ENCODE measurements at places on chromosomes 4 and X.

DNA sequence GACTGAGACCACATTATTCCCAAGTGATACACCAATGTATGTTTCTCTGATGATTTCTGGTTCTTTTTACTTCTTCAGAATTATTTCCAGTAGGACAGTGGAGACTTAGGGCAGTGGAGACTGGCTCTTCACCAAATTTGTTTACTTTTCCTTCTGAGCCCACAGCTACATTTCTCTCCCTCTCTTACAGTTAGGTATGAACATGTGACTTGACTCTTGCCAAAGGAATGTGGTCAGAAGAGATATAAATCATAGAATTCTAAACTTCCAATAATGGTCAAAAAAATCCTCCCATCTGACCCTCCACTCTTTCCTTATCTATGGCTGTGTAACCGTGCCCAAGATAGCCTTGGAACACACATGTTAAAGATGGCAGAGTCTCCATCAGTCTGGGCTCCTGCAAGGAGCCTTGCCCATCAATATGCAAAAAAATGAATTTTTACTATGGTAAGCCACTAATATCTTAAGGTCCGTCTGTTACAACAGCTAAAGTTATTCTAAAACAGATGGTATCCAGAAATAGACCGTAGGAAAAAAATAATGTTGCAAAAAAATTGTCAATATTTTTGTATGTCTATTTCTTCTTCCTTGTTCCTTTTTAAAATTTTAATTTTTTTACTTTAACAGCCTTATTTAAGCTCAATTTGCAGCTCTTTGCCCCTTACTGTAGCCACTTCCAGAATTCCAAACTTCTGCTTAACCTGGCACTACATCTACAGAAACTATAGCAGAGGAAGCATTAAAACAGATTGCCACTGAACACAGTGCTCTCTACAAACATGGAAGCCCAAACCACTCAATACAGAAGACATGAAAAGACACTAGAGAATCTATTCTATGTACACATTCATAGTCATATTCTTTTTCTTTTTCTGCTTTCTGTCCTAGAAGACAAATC lies 260.7 kb downstream of the COL25A1 start:
- DNase-seq: no peak

DNA sequence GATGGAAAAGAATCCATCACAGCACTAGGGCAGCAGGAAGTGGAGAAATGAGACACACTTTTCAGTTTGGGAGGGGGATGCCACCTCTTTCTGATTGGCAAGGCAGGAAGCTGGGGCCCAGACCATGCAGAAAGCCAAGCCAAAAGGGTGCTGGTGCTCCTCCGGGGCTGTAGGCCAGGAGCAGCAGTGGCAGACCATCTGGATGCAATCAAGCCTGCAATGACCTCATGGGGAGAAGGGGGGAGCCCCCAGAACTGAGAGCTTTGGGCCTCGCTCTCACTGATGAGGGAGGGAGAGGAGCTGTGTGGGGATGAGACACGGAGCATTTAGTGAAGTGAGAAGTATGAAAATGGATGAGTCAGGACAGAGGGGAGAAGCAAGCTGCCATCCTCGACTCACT lies 141.3 kb upstream of the NALF2 start:
- DNase-seq: no peak

DNA sequence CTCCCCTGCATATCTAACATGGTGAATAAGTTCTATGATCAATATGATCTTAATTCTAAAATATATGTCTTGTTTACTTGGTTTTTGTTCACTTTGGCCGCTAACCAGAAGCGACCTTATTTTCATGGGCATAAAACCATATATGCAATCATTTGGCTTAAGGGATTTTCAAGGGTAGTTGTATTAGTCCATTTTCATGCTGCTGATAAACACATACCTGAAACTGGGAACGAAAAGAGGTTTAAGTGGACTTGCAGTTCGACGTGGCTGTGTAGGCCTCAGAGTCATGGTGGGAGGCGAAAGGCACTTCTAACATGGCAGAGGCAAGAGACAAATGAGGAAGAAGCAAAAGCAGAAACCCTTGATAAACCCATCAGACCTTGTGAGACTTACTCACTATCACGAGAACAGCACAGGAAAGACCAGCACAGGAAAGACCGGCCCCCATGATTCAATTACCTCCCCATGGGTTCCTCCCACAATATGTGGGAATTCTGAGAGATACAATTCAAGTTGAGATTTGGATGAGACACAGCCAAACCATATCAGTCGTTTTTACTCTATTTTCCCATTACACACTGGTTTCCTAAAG lies 114.3 kb upstream of the CPEB2 start:
- no peak for DNase-seq

- no peak for DNase-seq
These were observed 303.5 kb upstream of the HS3ST1 start for GRCh38 chr4:11732155-11732554.

All from activated T-helper 1 cell treated with anti-CD3 and anti-CD28 coated beads, Interleukin-2, amount 50 U/mL, for 16 hours (primary cell).